ENCODE measurements at places on chromosomes 1 and 21.

- DNase-seq = no peak
These were observed 20.7 kb upstream of the POFUT2 start for GRCh38 chr21:45308194-45309068.

DNA sequence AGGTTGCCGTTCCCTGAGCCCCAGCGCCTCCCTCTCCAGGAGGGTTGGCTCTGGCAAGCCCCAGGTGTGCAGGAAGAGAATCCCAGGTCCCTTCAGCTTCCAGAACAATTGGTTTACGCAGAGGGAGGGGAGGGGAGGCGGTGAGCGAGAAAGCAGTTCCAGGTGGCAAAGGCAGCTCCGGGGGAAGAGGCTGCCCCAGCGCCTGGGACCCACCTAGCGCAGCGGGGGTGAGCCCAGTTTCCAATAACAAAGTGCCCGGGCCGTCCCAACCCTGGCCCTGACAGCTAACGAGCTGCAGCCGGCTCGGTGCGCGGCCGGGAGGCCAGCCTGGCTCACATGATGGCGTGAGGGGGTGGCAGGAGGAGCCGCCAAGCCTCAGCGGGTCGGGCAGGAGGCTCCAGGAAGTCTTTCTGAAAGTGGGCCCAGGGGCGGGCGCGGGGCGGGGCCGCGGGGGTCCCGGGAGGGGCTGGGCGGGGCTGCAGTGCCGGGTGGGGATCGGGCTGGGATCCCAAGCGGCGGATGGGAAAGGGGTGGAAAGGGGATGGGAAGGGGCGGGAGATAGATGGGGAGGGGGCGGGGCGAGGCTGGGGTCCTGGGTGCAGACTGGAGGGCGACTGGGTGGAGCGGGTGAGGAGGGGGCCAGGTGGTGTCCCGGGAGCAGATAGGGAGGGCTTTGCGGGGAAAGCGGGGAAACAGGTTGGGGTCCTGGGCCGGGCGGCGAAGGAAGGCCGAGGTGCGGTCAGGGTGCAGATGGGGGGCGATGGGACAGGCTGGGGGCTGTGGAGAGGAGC lies 22.8 kb downstream of the DHRS3 start:
- no peak for DNase-seq

DNA sequence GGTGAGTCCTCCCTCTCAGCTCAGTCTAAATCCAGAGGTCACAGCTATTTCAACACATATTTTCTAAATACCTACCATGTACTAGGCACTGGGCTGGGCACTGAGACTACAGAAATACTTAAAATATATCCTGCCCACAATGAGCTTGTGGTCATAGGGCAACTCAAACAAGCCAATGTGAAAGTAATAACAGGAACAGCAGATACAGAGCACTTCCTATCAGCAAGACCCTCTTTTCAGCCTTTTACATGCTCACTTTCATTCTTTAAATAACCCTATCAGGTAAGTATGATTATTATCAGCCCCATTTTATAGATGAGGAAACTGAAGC lies 71.9 kb downstream of the CD34 start:
- no peak for DNase-seq

DNA sequence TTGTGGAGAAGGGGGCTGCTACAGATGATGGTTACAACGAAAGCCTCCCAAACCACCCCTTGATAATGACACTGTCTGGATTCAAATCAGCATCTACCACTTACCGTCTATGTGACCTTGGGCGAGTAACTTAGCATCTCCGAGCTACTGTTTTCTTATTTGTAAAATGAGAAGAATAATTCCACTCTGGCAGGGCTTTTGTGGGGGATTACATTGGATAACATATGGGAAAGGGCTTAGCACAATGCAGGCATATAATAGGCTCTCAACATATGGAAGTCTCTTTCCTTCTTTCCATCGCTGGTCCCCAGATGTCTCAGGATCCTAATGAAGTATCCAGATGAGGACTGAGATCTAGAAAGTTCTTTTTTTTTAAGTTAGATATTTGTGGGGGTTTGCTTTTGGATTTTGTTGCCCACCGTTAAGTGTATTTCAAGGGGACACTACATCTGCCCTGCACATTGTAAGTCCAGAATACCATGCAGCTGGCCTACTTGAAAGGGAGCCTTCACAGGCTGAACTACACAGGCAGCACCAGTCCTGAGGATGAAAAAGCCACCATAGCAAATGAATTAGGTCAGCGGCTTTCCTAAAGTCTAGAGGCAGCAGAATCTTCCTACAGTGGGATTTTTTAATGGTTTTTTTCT lies 172.2 kb upstream of the IRF2BP2 start:
- DNase-seq = no peak

DNA sequence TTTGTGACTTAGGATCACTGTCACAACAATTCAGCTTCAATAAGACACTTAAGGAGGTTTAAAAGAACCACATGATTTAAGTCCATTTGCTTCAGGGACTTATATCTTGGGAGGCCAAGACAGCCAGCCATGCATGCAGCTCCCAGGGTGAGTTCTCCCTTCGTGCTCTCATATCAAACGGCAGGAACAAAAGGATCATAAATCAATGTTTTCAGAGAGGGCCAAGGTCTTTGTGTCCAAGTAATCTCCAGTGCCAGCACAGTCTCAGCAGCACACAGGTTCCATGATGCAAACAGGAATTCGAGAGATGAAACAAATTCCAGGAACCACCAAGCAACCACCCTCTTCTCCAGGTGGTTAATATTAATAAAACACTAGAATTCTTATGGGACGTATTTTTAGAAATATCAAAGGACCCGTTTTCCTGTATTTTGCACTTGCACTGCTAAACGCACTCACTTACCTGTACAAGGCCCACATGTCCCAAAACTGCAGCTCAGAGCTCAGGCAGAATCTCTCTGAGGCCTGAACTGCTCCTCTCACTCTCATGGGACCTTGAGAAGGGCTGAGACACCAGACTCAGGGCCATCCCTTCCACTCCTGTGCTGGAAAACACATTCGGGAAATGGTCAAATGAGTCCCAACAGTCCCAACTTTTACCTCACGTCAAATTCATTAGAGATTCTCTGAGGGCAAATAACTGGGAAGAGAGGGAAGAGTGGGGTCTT lies 100.0 kb upstream of the RAB4A start:
- DNase-seq = no peak

GRCh38 chr1:52579415-52579814 lies 22.8 kb upstream of the GPX7 start:
- no peak for DNase-seq

DNA sequence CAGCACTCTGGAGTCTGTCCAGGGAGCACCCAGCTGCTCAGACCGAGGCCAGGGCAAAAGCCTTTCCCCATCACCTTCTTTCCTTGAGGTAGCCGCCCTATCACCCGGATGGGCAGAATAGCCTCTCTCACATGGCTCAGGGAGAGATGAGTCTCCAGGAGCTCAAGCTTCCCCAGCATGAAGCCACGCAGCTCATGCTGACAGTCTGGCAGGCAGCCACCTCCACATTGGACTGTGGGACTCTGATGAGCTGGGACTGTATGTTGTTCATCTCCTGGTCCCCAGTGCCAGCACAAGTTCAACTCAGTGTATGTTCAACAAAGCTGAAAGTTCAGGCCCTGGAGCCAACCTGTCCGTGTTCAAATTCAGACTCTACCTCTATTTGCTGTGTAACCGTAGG lies 75.2 kb upstream of the ZC3H12A start:
- DNase-seq = no peak

- no peak for DNase-seq
These were observed 83.8 kb downstream of the SCMH1 start for GRCh38 chr1:41158147-41158875.

GRCh38 chr1:21629971-21630370 lies 39.2 kb downstream of the RAP1GAP start:
- no peak for DNase-seq

DNA sequence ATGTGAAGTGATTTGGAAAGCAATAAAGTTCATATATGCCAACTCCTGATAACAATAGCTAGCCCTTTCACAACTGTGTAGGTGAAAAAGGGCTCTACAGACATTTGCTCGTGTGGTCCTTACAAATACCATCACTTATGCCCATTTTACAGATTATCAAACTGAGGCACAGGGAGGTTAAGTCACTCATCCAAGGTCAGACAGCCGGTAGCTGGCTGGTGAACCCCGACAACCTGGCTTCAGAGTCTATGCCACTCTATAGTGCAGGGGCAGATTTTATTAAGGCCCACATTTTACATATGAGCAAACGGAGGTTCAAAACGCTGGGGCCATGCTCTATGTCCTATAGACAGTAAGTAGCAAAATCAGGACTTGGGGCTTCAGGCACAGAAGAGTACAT lies 280.5 kb downstream of the RRAGC start:
- no peak for DNase-seq

GRCh38 chr1:95532335-95532734 lies 298.3 kb downstream of the RWDD3 start:
- DNase-seq = no peak

- no peak for DNase-seq
These were observed 14.1 kb downstream of the PIK3C2B start for GRCh38 chr1:204480515-204480914.

GRCh38 chr1:151990058-151990855 lies 3.4 kb downstream of the S100A10 start:
- DNase-seq = no peak

DNA sequence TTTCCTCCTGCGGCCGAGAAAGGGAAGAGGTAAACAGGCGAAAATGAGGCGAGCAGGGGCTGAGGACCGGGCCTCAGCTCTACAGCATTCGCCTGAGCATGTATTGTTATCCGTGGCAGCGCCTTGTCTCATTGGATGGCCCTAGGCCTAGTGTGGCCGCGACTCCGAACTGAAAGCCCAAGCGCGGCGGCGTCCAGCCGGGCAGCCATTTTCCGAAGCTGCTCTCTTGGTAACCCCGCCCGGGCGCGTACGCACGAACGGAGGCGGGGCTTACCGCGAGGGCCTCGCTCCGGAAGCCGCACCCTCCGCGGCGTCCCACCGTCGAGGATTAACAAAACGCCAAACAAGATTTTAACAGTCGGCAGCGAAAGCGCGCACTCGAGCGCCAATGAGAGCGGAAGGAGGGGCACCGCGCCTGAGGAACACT lies 797 bp upstream of the USP1 start:
- DNase-seq = no peak

DNA sequence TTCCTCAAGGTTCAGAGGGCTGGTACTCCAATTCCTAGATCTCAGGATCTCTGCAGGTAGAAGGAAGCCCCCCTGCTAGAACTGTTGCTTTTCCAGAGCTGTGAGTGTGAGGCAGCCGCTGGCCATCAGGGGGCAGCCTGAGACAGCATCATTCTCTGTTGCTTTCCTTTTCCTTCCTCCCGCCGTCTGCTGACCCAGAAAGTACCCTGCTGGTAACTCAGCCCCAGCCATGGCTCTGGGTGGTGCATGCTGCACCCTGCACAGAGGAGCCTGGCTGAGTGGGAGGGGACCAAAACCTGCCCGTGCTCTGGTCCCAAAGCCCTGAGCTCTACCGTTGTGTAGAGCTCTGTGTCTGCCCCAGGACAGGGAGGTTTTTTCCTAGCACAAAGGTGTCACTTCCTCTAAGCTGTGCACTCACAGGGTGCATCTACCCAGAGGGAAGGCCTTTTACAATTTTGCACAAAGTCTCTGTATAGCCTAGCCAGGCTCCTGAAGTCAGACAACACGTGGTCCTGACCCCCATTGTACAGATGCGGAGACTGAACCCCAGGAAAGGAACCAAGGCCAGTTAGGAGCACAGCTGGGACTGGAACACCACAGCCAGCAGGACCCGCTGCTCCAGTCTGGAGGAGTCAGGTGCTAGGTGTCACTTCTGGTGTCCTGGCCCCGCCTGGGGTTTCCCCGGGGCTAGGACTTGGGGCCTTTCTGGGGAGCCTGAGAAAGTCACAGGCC lies 5.6 kb upstream of the FAM131C start:
- DNase-seq = peak; percentile 17

- no peak for DNase-seq
These were observed 33.3 kb downstream of the C2CD2 start for GRCh38 chr21:41920476-41920875.

DNA sequence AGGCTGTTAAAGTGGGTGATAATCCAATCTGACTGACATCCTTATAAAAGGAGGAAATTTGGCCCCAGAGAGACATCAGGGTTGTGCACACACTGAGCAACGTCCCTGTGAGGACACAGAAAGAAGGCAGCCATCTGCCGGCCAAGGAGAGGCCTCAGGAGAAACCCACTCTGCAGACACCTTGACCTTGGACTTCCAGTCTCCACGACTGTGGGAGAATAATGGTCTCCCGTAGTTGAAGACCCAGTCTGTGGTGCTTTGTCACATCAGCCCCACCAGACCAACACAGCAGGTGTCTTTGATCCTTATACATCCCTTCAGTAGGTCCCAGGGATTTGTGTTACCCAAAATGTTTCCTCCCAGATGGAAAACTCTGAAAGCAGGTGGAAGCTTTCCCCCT lies 4.2 kb upstream of the DNAJC28 start:
- no peak for DNase-seq

DNA sequence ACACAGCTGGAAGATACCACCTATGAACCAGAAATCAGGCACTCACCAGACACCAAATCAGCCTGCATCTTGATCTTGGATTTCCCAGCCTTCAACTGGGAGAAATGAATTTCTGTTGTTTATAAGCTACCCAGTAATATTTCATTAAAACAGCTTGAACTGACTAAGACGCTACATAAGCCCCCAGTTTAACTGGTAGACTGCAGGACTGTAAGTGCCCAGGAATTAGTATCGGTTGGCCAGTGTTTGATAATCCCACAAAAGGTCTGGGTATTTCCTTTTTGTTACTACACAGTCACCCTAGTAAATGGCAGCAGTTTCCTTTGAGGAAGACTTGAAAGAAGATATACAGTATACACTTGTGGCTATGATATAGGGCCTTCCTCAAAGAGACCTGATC lies 7.3 kb upstream of the SLC35D1 start:
- no peak for DNase-seq

DNA sequence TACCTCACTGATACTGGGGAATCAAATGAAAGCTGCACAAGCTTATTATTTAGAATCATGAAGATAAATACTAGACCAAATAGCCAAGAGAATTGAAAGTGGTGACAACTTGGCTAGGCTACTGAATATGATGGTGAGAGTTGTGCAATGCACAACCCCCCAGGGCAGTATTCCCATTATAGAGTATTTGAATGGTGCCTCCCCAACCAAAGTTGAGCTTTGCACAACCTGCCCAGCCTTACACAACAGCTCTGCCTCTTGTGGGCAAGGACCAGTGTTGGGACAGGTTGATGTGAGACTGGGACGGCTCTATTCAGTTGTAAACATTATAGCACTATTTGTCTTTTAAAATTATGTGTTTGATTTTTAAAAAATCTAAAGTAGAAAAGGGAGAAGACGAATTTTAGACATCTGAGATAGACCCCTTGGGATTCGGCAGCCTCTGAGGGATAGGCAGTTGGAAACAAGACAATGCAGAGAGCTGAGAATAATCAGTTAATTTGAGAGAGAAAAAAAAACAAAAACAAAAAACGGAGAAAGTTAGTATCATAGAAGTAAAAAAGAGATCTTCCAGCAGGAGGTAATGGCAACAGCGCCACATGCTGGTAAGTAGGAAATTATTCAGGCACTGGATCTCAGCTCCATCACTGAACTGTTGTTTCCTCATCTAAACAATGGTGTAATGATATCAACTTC lies 91.0 kb upstream of the KCNA3 start:
- peak; percentile 54 for DNase-seq

GRCh38 chr1:170397061-170397460 lies 134.9 kb upstream of the GORAB start:
- DNase-seq = no peak
